Thoracic aorta (tissue), 2 donors: ENCODE measurements at places on chromosomes 6 and 20. TPM values are rescaled to one million over a fixed set of nuclear protein-coding genes. Genes with fewer than 3 reads are reported as not detected.
A peak's percentile ranks its signal among the peaks of the same experiment; 100 is the strongest.

GRCh38 chr6:68880050-68880813 is 245.2 kb downstream of the ADGRB3 start:
- H3K27ac ChIP-seq = no peak overlapping the region
- no peaks in the 10 kb centered on the region for H3K27me3 ChIP-seq
- H3K4me1 ChIP-seq = no peaks in the 10 kb centered on the region

DNA sequence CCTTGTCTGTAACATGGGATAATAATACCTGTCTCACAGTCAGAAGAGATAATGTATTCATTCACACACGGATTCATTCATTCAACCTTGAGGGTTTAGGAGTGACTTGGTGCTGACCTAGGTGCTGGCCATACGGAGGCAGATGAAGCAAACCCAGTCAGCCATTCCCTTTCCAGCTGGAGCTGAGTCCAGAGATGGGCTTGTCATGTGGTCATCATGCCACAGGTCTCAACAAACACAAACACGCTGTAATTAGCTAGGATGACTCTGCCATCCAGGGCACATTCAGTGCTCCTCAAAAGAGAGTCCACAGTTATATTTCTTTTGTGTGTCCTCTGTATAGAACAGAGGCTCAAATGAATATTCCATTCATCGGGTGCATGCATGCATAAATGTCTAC is 19.5 kb upstream of the PRELID3B start:
- no peaks in the 10 kb centered on the region for H3K27me3 ChIP-seq
- no peak overlapping the region for H3K4me3 ChIP-seq
- no peak overlapping the region for H3K27ac ChIP-seq
- no peak for DNase-seq

DNA sequence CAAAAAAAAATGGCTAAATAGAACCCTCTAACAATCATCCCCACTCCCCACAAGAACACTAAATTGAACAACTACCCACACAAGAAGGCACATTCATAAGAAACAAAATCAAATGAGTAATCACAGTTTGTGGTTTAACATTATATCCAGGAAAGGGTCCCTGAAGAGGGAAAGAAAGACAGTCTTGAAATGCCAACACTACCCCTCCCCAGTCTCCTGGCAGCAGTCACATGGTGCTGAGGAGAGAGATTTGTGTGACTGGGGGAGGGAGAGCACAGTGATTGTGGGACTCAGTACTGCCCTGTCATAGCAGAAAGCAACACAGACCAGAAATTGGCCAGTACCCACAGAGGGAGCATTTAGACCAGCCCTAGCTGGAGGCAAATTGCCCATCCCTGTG is 443.7 kb upstream of the BTBD3 start:
- peaks cover 3% of the 10 kb centered on the region for H3K4me1 ChIP-seq
- DNase-seq = no peak
- no peaks in the 10 kb centered on the region for H3K36me3 ChIP-seq
- no peaks in the 10 kb centered on the region for H3K27me3 ChIP-seq
- H3K4me3 ChIP-seq = no peak overlapping the region
- no peak overlapping the region for H3K27ac ChIP-seq

DNA sequence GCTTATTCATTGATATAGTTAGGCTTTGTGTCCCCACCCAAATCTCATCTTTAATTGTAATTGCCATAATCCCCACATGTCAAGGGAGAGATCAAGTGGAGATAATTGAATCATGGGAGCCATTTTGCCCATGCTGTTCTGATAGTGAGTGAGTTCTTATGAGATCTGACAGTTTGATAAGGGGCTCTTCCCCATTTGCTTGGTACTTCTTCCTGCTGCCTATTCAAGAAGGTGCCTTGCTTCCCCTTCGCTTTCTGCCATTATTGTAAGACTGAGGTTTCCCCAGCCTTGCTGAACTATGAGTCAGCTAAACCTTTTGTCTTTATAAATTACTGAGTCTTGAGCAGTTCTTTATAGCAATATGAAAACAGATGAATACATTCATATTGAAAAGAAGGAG is 45.6 kb downstream of the CENPW start:
- H3K4me1 ChIP-seq = no peaks in the 10 kb centered on the region
- DNase-seq = no peak
- no peaks in the 10 kb centered on the region for H3K27me3 ChIP-seq
- no peak overlapping the region for H3K4me3 ChIP-seq
- no peaks in the 10 kb centered on the region for H3K36me3 ChIP-seq
- no peak overlapping the region for H3K27ac ChIP-seq

GRCh38 chr6:142913036-142913510 is 31.9 kb downstream of the HIVEP2 start:
- no peak overlapping the region for H3K27ac ChIP-seq
- DNase-seq = no peak
- no peaks in the 10 kb centered on the region for H3K4me1 ChIP-seq
- no peaks in the 10 kb centered on the region for H3K36me3 ChIP-seq

- H3K4me1 ChIP-seq = no peaks in the 10 kb centered on the region
- H3K27ac ChIP-seq = no peak overlapping the region
- H3K4me3 ChIP-seq = no peak overlapping the region
- H3K36me3 ChIP-seq = no peaks in the 10 kb centered on the region
- no peak for DNase-seq
- H3K27me3 ChIP-seq = no peaks in the 10 kb centered on the region
Measured at GRCh38 chr6:62999796-63000195, 211.5 kb upstream of the FKBP1C start.

DNA sequence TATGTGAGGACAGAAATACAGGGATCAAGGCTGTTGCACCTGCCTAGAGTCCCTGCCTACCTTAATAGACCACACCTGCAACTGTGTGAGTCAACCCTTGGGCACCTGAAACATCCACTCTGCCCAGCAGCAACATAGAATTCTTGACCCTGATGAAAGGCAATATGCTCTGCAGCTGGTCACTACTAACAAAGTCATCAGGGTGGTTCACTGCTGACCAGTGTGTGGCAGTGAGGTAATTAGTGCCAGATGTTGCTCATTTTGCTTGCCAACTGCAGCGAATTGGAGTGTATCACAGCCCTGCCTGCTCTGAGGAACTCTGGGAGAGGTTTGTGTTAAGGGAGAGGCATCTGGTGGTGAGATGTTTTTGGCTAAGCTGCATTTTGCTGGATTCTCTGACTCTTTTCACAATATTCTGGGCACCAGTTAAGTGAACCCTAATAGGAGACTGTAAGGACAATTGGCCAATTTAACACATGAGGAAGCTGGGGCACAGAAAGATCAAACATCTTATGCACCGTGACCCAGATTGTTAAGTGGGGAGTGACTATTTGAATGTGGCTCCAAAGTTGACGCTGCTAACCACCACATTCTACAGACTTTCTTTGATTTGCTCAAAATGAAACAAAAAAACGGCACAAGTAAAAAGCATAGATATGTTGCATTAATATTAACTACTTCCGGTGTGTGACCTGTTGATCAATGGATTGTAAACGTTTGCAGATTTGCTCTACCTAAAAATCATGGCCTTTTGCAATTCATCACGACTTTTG is 61.9 kb upstream of the OPRM1 start:
- H3K27ac ChIP-seq = no peak overlapping the region
- H3K27me3 ChIP-seq = no peaks in the 10 kb centered on the region
- no peaks in the 10 kb centered on the region for H3K4me1 ChIP-seq
- H3K36me3 ChIP-seq = no peaks in the 10 kb centered on the region
- no peak overlapping the region for H3K4me3 ChIP-seq

GRCh38 chr6:14915888-14916832 is 329.7 kb upstream of the JARID2 start:
- H3K27me3 ChIP-seq = no peaks in the 10 kb centered on the region
- no peaks in the 10 kb centered on the region for H3K36me3 ChIP-seq
- H3K4me3 ChIP-seq = no peak overlapping the region
- H3K27ac ChIP-seq = no peak overlapping the region
- DNase-seq = no peak
- no peaks in the 10 kb centered on the region for H3K4me1 ChIP-seq

DNA sequence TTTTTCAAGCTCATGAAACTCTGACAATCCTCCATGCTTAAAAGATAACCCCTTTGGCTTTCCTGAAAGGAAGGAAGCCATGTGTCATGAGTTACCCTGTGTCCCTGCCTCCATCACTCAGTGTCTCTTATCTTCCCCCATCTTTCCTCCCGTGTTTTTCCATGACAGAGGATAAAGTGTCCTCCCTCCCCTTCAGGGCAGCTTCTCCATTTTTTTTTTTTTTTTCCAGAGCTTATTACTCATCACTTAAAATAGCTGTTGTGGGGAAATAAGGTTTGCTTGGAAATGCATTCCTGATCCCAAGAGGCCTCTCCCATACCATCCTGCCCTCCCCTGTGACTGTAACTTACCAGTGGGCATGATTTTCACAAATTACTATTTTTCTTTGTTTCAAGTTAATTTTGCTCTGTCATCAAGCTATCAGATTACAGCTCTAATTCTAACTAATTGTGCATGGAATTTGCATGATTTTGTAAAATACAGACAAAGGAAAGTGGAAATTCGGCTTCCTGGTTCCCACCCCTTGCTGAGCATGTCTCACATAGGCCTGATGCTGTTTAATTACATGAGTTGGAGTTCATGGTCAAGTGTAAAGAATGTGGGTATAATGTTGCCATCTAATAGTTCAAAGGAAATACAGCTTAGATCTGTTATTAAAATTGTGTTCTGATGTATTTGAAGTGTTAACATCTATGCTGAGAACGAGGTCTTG is 614.5 kb upstream of the FLRT3 start:
- no peak for DNase-seq
- no peak overlapping the region for H3K27ac ChIP-seq
- H3K4me1 ChIP-seq = peaks cover 11% of the 10 kb centered on the region
- no peaks in the 10 kb centered on the region for H3K27me3 ChIP-seq
- no peaks in the 10 kb centered on the region for H3K36me3 ChIP-seq
- no peak overlapping the region for H3K4me3 ChIP-seq

GRCh38 chr6:121439475-121439874 is 4.0 kb downstream of the GJA1 start:
- H3K27me3 ChIP-seq = no peaks in the 10 kb centered on the region
- no peak for DNase-seq
- H3K4me3 ChIP-seq = peak overlapping the region; percentile 90
- peaks cover 6% of the 10 kb centered on the region for H3K4me1 ChIP-seq

DNA sequence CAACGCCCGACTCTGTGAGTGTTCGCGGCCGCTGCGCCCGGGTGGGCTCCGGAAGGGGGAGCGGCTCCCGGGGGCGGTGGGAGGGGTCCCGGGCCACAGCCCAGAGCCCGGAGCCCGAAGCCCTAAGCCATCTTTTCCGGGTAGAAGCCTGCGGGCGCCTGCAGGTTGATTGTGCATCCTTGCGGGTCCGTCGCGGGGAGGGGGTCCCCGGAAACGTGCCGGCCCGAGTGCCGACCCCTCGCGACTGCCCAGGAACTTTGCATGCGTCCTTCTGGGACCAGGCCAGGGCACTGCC is 413 bp downstream of the PTPRA start:
- H3K4me1 ChIP-seq = peaks cover 40% of the 10 kb centered on the region
- no peak for DNase-seq

GRCh38 chr6:332671-333070 is 40.4 kb downstream of the DUSP22 start:
- no peak for DNase-seq
- no peaks in the 10 kb centered on the region for H3K36me3 ChIP-seq
- peaks cover 9% of the 10 kb centered on the region for H3K4me1 ChIP-seq
- H3K4me3 ChIP-seq = no peak overlapping the region
- H3K27ac ChIP-seq = no peak overlapping the region

DNA sequence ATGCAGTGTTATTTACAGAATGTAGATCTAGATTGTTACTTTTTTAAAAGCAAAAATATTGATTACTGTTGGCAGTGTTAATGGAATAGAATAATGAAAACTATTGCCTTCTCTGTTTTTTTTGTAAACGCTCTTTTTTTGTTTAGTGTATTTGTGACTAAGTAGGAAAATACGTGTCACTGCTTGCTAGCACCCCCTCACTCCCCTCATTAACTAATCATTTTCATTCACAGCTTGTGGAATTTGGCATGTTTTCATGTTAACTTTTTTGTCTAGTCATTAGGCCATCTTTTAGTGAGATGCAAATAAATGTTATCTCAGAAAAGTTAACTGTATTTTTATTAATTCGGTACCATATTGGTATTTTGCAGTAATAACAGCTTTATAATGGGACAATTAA is 29.8 kb downstream of the ADGRG6 start:
- DNase-seq = no peak
- H3K4me3 ChIP-seq = no peak overlapping the region
- no peaks in the 10 kb centered on the region for H3K27me3 ChIP-seq
- H3K4me1 ChIP-seq = no peaks in the 10 kb centered on the region
- no peaks in the 10 kb centered on the region for H3K36me3 ChIP-seq

- H3K36me3 ChIP-seq = no peaks in the 10 kb centered on the region
- H3K27me3 ChIP-seq = no peaks in the 10 kb centered on the region
- H3K4me3 ChIP-seq = no peak overlapping the region
- no peak overlapping the region for H3K27ac ChIP-seq
- DNase-seq = no peak
- H3K4me1 ChIP-seq = no peaks in the 10 kb centered on the region
Measured at GRCh38 chr6:158867381-158868121, 48.4 kb upstream of the EZR start.

- DNase-seq = peak; percentile 47
- peak overlapping the region; percentile 89 for H3K4me3 ChIP-seq
- H3K27ac ChIP-seq = peak overlapping the region; percentile 100
- H3K36me3 ChIP-seq = no peaks in the 10 kb centered on the region
Measured at GRCh38 chr6:42782689-42783176, 881 bp downstream of the BICRAL start.

- H3K4me3 ChIP-seq = no peak overlapping the region
- no peaks in the 10 kb centered on the region for H3K27me3 ChIP-seq
- no peak for DNase-seq
- H3K27ac ChIP-seq = no peak overlapping the region
- H3K36me3 ChIP-seq = no peaks in the 10 kb centered on the region
Measured at GRCh38 chr6:56345376-56345995, 98.1 kb upstream of the COL21A1 start.

The LTB gene
- not detected for total RNA-seq

The MED23 gene
- total RNA-seq = 24.0 TPM

The PDE10A gene
- 20.8 TPM for total RNA-seq

The TMEM170B gene
- total RNA-seq = 4.6 TPM

The C20orf202 gene
- total RNA-seq = 1.7 TPM

The ETV7 gene
- 5.4 TPM for total RNA-seq

The GPLD1 gene
- 22.3 TPM for total RNA-seq

The C20orf141 gene
- total RNA-seq = not detected
